ENCODE measurements at places on chromosomes 7 and 10.

DNA sequence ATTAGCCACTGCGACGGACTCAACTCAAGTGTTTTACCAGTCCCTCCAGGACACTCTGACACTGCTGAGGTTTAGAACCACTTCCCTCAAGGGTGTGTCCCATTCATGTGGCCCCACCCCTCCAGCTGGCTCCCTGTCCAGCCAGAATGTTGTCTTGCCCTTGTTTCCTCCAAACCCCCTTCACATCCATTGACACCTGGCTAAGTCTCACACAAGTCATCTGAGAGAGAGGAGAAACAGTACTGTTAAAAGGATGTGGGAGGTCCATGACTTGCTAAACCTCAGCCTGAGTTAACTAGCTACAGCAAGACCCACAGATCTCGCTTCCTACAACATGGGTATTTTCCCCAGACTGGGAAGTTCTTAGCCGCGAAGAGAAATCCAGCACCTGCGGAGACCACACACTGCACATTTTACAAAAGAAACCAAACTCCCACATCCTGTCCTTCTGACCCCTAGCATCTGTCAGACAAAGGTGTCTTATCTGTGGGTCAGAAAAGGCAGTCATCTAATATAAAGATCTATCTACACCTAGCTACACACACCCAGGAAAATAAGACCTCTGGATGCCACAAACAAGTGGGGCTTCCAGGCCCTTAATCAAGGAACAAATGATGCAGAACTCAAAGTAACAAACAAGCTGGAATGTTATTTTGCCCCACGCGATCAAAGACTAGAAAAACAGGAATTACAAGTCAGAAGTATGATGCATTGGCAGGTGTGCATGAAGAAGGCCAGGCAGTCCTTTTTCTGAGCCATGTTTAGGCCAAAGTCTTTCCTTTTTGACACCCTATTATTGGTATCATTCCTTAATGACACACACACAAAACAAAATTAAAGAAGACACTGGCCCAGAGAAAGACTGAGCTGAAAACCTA is 13.9 kb downstream of the OSBPL3 start:
- DNase-seq = peak; percentile 49

DNA sequence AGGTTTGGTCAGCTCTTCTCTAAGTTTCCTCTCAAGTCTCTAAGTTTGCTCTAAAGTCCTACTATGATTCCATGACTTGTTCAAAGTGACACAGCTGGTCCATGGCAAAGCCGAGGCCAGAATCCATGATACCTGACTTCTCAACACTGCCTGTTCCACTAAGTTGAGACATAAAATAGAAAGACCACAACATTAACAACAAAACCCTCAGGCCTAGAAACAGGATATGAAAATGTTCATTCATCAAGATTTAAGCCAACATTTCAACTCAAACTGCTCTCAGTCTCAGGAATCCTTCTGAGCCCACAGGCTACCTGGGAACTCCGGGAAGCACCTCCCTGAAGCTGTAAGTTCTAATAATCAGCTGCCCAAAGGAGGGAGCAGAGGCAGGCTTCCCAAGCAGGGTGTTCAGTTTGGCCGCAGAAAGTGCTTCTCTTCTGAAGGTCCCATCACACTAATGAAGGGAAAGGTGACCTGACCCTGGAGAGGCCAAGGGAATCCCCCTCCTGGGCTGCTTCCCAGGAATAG is 62.9 kb downstream of the STK17A start:
- no peak for DNase-seq

- no peak for DNase-seq
These were observed 135.4 kb upstream of the PHF14 start for GRCh38 chr7:10838228-10838627.

- no peak for DNase-seq
These were observed 24.0 kb upstream of the TM9SF3 start for GRCh38 chr10:96610817-96611216.

DNA sequence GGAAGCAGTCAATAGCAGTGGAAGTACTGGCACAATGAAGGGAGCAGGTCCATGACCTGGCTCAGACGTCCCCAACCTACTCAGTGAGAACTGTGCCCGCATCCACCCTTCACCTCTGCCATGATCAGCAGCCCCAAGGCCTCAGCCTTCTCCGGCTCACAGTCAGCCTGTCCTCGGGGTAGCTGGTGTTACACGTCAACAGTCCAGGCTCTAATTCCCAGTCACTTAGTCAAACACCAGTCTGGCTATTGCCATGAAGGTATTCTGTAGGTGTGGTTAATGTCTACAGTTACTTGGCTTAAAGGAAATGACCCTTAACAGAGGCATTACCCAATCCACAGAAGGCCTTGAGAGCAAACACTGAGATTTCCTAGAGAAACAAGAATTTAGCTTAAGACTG is 49.1 kb downstream of the GRB10 start:
- peak; percentile 30 for DNase-seq

DNA sequence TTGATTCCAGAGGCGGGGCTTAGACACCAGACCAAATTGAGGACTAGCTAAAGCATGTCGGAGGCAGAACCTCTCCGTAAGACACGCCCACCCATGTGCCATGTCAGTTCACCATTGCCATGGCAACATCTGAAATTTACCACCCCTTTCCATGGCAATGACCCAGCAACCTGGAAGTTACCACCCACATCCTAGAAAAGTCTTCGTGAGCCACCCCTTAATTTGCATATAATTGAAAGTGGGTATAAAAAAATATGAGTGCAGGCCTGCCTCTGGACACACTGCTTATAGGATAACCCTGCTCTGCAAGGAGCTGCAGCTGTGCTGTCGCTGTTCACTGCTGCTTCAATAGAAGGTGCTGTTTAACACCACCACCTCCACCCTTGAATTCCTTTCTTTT is 28.0 kb downstream of the TMEM270 start:
- peak; percentile 47 for DNase-seq
